ENCODE measurements at places on chromosomes 16 and 17.

DNA sequence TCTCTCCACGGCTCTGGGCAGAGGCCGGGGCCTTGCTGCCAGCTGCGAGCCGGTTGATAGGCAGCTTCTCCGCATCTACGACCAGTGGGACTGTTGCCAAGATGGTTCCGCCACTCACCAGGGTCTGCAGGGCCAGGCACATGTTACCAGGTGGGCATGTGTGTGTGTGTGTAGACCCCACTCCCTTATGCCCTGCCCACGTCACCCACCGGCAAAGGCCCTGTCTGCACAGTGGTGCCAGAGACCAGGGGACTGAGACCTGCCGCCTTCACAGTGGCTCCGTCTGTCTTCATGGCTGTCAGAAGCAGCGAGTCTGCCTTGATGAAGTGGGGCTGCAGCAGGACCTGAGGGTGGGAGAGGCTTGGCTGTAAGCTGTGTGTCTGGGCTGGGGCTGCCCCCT, 17.7 kb downstream of the SREBF1 start:
- no peak for DNase-seq

GRCh38 chr16:69120096-69120664, 12.2 kb downstream of the CHTF8 start:
- DNase-seq = no peak

DNA sequence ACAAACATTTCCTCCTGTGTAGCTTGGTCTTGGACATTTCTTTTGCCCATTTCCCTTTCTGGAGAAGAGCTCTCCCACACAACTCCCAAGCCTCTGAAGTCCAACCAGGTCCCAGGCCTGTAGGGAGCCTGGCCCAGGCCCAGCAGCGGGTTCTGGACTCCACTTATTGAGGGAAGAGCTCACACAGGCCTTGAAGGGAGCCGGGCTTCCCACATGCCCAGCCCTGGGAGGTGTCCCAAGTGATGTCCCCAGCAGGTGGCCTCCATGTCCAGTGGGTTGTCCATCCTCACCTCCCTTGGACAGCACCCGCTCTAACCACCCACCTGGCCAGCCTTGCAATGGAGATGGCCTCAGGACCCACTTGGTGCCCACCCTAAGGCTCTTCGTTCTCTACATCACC, 5.9 kb upstream of the EPX start:
- DNase-seq = no peak

- DNase-seq = no peak
These were observed 19.9 kb downstream of the POLR3E start for GRCh38 chr16:22317001-22317530.

DNA sequence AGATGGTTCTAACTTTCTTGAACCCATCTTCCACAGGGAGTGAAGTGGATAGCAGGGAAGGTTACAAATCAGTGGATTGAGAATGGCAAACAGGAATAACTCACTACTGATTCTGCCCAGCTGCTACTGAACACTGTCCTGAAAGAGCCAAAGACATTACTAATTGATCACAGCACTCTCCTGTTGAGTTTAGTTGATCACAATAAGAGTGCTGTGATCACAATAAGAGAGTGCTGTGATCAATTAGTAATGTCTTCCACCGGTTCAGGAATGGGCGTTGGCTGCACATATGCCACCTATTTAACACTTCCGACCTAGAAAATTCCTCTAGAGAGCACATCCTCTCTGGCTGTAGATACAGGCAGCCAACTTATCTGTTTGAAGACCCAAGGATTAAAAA, 11.4 kb downstream of the CFAP97D1 start:
- no peak for DNase-seq

GRCh38 chr17:8719291-8720246, 25.1 kb downstream of the CCDC42 start:
- DNase-seq = no peak

- DNase-seq = peak; percentile 53
These were observed 14.2 kb downstream of the SNX20 start for GRCh38 chr16:50666658-50667496.
